ENCODE measurements at places on chromosomes 12 and 14.

- peak; percentile 30 for DNase-seq
Measured at GRCh38 chr12:12216349-12217017, 50.4 kb downstream of the LRP6 start.

- no peak for DNase-seq
Measured at GRCh38 chr12:101832030-101832429, 1.3 kb upstream of the GNPTAB start.

DNA sequence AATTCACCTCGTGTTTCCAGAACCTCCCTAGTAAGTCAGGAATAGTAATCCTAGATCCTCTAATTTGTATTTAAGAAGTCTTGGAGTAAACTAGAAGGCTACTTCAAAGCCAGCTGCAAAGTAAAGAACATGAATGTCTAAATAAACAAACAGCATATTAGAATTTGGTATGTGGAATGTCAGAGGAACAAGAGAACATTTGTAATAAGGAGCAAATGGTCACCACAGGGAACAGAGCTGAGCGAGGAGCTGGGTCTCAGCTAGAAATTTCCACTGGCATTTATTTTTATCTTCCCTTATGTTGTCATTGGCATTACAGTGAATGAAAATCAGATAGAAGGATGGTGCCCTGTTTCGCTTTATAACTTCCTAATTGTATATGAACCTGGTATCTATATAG, 50.2 kb downstream of the FRMD6 start:
- no peak for DNase-seq

DNA sequence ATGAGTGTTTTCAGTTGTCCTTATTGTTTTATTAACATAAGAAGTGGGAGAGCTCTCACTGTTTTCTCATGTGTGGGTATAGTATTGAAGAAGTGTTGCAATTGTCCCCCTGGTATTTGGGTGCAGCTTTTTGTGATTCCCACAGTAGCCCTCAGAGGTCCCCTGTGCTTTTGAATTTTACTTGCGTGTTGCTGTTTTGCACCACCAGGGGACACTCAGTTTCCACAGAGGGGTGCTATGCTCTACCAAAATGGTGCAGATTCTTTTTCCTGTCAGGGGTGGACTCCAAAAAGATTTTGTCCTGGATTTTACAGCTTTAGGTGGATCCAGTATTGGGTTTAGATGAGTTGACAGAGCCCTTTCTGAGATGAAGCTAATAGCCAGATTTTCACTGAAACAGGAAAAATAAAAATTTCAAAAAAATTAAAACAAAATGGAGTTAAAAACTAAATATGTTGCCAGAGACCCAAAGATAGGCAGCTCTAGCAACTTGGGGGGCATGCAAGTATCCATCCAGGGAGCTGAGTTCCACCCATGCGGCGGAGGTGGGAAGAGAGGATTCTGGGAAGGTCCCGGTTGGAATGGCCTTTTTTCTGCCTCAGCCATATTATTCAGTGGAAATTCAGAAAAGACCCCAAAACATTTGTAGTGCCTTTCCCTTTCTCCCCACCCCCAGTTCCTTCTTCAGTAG, 50.2 kb downstream of the TTLL5 start:
- DNase-seq, result peak; percentile 32

DNA sequence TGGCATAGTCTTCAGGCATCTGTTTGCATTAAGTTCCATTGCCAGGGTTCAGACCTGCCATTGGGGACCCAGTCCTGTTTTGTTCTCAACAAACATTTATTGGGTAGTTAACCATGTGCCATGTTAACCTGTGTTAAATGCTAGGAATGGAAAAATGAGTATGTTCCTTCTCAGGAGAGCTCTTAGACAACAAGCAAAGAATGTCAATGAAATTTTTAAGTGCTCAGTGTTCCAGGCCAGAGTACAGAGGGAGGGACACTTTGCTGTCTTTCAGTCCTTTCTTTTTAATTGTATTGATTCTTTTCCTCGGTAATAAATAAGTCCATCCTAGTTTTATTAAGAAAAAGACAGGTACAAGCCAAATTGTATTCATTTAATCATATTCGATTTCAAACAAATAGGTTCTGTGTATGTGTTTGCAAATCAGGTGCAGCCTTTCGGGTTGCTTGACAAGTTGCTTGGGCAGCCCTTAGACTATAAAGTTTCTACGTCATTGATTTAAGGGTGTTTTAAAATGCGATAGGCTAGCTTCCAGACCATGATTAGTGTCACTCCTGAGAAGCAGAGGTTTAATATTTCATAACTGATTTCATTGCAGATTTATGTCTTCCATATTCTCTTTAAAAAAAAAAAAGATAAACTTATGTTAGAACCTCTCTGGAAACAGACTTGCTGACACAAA, 123.1 kb downstream of the DERA start:
- no peak for DNase-seq

GRCh38 chr12:112216223-112216622, 90.9 kb downstream of the TRAFD1 start:
- DNase-seq, result no peak

GRCh38 chr14:21038441-21039422, 3.4 kb upstream of the RNASE7 start:
- no peak for DNase-seq

- no peak for DNase-seq
Measured at GRCh38 chr14:77681196-77682157, 26.3 kb downstream of the ALKBH1 start.

- DNase-seq, result no peak
Measured at GRCh38 chr14:74478996-74479635, 14.0 kb downstream of the NPC2 start.

GRCh38 chr12:77406219-77406905, 341.0 kb upstream of the E2F7 start:
- no peak for DNase-seq

- peak; percentile 35 for DNase-seq
Measured at GRCh38 chr14:75879031-75879430, 102.8 kb downstream of the TGFB3 start.

DNA sequence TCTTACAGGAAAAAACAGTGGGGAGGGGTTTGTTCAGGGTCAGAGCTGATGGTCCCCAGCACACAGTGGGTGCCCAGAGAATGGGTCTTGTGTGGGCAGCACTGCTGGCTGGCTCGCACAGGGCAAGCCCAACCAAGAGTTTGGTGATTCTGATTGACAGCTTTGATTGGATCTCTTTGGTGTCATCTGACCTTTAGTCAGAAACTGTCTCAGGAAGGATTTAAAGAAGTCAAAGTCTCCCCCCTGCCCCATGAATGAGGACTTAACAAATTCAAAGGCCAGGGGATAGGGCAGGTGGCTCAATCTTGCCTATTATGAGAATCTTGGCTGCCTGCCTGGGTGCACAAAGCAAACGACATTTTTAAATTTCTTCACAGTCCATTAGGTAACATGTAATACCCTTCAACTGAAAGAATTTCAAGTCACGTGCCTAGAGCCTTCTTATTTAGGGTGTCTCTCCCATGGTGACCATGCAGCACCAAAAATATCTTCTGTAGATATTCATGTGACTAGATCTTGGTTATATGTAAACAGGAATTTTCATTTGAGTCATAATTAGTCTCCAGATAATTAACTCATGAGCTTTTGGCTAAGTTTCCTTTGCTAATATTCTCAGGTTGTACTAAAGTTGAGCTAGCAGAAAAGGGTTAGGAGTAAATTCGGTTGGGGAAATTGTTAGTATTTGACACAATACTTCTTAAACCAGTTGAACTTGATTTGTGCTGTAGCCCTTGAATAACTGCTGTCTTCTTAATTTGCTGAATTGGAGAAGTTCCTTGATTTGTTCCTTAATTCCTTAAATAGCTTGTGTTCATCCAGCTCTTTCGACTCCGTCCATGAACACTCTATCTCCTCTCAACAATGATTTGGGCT, 54.5 kb upstream of the HECTD1 start:
- DNase-seq, result no peak

GRCh38 chr12:6980740-6981139, 10.0 kb downstream of the EMG1 start:
- DNase-seq, result no peak

GRCh38 chr12:103326190-103326589, 169.6 kb downstream of the C12orf42 start:
- peak; percentile 45 for DNase-seq

DNA sequence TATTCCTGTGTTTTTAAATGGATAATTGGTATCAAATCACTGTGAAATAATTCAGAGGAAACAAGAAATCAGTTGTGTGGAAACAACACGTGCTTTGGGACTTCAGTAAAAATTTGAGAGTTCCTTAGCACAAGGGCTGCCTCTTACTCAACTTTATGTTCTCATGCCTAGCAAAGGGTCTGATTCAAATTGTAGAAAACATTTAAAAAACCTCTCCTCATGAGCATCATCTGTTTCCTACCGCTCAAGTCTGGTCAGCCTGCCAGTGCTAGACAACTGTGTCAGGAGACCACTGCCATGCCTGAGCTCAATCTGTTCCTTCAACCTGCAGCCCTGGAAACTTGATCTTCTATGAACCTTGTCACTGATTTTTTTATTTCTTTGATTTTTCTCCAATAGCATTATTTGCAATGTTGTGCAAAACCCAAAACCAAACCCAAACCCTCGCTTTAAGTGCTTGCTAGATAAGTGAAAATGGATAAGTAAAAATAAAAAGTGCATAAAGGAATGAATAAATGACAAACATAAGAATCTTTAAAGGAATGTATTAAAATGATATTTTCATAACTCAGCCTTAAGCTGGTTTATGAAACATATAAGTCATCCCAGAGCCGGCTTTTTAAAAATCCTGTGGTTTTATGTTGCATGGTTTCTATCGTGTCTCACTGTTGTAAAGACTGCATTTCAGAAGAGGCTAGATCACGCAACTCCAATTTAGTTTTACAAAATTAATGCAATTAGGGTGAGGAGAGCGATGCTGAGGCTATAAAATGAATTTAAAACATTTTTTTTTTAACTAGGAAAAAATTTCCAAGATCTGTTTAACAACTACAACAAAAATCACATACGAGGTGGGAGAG, 361.2 kb upstream of the PDE3A start:
- DNase-seq, result no peak

Data from KBM-7 (cell line).